ENCODE measurements at places on chromosomes 11 and 22.

GRCh38 chr11:15769203-15769602 lies 587.1 kb downstream of the SOX6 start:
- DNase-seq = no peak

- DNase-seq = no peak
These were observed 103.7 kb downstream of the DSCAML1 start for GRCh38 chr11:117693344-117693743.

DNA sequence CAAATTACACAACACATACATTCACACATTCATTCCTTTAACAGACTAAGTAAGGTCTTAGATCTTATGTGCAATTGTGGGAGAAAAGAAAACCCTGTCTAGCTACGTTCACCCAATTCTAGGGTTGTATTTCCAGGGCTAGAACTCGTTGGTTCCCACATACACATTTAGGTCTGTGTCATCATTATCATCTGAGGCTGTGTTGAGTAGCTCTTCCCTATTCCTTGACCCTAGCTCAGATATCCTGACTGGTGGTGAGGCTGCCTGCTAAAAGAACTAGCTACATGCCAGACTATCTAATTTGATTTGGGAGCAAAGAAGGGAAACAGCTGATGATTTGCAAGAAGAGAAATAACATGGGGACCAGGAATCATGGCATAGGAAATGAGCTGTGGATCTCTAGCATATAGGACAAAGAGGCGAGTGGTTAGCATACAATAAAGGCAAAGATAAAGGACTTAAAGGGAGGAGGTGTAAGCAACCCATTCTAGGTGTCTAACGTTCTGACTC lies 27.5 kb upstream of the OR10G7 start:
- DNase-seq = no peak

GRCh38 chr11:118226781-118227180 lies 2.0 kb upstream of the JAML start:
- peak; percentile 7 for DNase-seq

- no peak for DNase-seq
These were observed 17.8 kb upstream of the CARS1 start for GRCh38 chr11:3074912-3075589.

Data from stimulated activated naive CD8-positive, alpha-beta T cell treated with anti-CD3 and anti-CD28 coated beads, Interleukin-15, Interleukin-2, amounts not matched to agents 100 U/mL and 50 U/mL, for 24 hours (primary cell).